ENCODE measurements at places on chromosomes 5 and 9. TPM values are rescaled to one million over a fixed set of nuclear protein-coding genes. Genes with fewer than 3 reads are reported as not detected.
A peak's percentile ranks its signal among the peaks of the same experiment; 100 is the strongest.

DNA sequence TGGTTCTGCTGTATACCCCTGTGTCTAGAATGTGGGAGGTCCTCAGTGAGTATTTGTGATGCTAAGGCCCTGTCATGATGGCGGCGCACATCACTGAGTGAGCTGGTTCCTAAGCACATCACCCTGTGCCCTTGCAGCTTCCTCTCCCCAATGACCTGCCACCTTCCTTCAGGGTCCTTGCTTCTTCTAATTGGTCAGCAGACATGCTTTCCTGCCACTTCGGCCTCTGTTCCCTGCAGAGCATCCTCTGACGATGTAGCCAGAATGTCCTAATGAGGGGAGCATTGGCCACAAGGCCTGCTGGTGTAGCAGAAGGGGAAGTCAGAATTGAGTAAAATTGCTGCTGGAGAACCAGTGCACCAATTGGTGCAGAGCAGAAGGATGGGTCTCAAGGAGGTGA lies 31.1 kb upstream of the ANGPTL2 start:
- peak; percentile 18 for DNase-seq

- no peak for DNase-seq
Observed at GRCh38 chr9:83307066-83307724, 231.0 kb downstream of the FRMD3 start.

DNA sequence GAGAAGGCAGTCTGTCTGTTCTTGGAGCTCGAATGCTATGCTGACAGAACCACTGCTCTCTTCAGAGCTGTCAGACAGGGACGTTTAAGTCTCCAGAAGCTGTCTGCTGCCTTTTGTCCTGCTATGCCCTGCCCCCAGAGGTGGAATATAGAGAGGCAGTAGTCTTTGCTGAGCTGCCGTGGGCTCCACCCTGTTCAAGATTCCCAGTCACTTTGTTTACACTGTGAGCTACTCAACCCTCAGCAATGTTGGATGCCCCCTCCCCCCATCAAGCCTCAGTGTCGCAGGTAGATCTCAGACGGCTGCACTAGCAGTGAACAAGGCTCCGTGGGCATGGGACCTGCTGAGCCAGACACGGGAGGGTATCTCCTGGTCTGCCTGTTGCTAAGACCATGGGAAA lies 344.2 kb downstream of the TMEM161B start:
- no peak for DNase-seq

- no peak for DNase-seq
Observed at GRCh38 chr9:13295556-13295955, 16.1 kb upstream of the MPDZ start.

DNA sequence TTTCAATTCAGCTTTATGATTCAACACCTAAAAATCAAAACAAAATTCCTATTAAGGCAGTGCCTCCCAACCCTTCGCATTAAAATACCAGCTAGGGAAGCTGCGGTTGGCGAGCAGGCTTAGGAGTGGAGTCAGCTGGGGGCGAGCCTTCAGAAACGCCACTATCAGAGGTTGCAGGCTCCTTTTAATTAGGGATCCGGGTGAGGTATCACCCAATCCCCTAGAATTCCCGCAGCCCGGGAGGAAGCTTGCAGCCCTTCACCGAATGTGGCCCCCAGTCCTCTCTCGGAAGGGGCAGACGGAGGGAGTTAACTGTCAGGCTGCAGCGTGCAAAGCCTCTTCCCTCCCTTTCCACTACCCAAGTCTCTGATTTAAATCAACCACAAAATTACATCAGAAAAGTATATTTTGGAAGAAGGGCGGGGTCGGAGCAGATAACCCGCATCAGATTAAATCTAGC lies 1.7 kb downstream of the STC2 start:
- no peak for DNase-seq

DNA sequence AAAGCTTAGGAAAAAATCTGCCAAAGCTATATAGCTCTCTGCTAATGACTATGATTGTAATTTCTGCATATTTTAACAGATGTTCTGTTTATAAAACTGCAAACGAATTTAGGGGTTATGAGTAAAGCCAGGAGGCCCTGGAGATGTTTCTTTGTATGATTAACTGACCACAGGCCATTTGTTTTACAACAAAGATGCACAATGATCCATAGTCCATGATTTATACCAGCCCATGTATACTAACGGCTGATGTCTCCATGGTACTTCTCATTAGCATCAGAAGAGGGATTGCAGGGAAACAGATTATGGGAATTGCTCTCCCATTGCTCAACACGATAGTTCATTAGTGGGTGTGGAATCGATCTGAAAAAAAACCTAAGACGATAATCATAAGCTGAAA lies 78.9 kb downstream of the PPP2R2B start:
- no peak for DNase-seq

DNA sequence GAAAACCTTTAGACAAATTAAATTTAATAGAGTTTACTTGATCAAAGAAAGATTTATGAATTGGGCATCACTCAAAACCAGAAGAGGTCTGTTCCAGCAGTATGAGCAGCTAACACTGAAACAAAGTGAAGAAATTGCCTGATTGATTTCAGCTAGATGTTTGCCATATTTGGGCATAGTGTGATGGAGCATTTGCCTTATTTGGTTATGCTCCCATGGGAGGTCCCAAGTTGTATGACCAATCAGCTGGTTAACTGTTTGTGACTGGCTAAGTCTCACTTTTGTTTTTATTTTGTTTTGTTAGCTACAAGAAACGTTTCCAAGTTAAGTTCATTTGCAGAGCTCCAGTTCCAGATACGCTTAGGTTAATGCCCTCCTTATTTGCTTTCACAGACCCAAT lies 53.3 kb upstream of the LMNB1 start:
- no peak for DNase-seq

NSD1 gene
- 80.5 TPM for total RNA-seq

- no peak for DNase-seq
Observed at GRCh38 chr5:77635917-77636640, 2.4 kb downstream of the OTP start.

- DNase-seq: no peak
Observed at GRCh38 chr5:9947944-9948343, 301.7 kb downstream of the ATPSCKMT start.

SLC25A2 gene
- total RNA-seq: 0.23 TPM

Measured in activated naive CD4-positive, alpha-beta T cell treated with anti-CD3 and anti-CD28 coated beads, Interleukin-2, amount 50 U/mL, for 72 hours (primary cell).